ENCODE measurements at places on chromosomes 4 and X.

DNA sequence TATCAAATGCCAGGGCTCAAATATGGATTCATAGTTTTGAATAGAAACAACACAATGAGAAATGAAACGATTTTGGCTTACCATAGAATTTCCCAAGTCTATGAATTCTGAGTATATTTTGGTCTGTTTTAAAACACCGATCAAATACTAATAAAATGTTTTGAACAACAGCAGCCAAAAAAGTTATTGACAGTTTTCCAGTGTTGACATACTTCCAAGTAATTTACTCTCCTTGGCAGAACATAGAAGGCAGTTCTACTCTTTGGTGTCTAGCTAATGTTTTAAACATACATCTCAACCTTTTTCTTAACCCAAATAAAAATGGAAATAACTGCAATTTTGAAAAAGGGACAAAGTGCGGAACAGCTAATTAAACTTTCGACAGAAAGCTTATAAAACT lies 1419.8 kb downstream of the ADGRL3 start:
- no peak for DNase-seq

GRCh38 chr4:61277785-61278760 lies 77.9 kb downstream of the ADGRL3 start:
- no peak for DNase-seq

DNA sequence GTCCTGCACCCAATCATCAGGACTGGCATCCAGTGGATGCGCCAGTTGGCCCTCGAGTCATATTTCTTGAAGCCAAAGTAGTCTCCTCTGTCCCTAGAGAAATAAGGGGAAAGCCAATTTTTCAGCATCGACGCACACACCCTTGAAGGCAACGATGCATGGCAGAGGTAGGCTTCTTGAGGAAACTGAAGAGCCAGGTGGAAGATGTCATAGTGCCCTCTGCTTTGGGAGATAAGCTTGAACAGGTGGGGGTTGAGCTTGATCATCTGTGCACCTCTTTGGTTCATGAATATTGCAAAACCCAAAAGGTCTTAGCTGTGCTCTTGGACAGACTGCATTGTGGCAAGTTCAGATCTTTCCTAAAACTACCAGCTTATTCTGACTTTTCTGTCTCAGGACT lies 34.6 kb upstream of the WDR1 start:
- DNase-seq = no peak

GRCh38 chrX:115939070-115939469 lies 231.5 kb upstream of the AGTR2 start:
- no peak for DNase-seq

DNA sequence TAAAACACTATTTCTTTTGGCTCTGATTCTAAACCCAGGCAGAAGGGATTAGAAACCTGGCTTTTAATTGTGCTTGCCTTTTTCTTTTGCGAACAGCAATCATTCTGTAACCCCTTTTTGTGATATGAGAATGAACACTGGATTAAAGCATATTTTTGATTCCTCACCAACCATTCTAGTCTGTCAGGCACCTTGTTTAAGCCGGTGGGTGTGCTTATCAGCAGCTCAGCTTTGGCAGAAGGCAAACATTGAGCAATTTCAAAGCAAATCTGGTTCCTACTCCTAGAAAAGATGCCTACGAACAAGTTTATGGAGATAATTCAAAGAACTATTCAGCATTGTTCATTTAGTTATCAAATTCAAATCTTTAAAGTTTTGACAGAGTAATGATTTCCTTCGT lies 265.1 kb upstream of the FAM241A start:
- no peak for DNase-seq
